HTR-8/SVneo (cell line): ENCODE measurements at places on chromosomes 7 and 10.

- DNase-seq = no peak
These were observed 287.3 kb upstream of the SP4 start for GRCh38 chr7:21140622-21141021.

DNA sequence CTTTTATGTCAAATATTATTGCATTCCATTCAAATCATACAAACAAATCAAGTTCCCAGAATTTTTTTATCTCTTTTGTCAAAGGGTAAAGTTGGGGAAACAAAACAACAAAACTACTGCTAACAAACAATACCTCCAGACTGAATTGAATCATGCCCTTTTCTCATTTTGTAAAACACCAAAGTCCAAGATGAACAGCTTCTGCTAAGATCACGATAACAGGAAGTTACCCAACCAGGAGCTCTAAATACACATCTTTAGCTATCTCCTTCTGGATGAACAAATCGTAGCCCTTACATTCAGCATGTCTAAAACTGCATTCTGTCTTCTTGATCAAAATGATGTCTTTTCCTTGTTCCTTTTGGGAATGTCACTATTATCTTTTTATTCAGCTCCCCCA is 97.4 kb downstream of the CTTNBP2 start:
- DNase-seq = no peak

- DNase-seq = peak; percentile 69
These were observed 143.1 kb upstream of the STK17A start for GRCh38 chr7:43439631-43440401.

DNA sequence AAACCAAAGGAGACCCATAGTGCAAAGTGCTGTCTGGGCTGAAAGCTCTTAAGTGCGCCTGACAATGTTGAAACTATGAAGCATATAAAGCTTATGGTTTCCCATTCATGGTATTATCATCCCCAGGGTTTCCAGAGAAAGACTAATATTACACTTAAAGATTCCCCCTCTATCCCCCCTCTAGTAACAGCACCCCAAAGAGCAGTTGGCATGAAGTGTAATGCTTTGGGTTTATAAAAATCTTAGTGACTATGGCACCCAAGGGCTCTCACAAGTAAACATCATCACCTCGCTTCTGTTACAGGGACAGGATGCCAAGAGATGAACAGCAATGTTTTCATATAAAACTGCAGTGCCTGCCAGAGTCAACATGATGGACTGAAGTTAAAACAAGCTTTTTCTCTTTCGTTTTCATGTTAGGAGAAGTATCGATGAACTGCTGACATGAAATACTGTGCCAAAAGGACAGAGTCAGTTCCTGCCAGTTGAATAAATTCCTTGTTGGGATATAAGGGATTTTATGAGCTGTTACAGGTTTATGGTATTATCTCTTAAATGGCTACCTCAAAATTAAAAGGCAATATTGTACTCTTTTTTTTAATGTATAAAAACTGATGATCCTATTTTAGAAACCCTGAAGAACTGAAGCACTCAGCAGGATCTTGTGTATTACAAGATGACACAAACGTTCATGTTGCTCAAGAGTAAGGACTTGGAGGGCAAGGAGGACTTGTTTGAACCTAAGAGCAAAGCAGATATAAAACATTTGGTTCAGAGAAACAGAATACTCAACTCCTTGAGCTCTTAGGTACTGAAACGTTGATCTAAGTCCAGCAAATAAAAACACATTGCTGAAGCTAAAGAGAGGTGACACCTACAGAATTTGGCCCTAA is 203.7 kb upstream of the IMMP2L start:
- no peak for DNase-seq
